ENCODE measurements at places on chromosomes 16 and 17.

GRCh38 chr17:81713556-81714411, 1.7 kb downstream of the SLC25A10 start:
- no peak for DNase-seq

DNA sequence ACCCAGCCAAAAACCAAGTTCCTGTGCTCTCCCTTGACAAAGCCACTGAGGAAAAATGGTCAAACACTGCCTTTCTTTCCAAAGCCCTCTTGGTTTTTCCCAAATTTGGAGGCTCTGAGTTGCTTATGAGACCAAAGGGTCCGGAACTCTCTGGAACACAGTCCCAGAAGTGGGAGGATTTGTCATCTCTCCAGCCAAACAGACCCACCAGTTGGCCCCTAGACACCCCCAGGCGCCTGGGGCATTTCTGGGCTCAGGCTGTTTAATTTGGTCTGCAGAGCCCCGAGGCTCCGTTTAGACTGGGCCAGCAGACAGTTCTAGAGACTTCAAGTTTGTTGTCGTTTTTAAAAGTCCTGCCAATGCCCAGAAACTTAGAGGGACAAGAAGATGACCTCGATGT, 239.1 kb downstream of the SEC14L1 start:
- DNase-seq: no peak

GRCh38 chr17:55265311-55266021, 706 bp downstream of the HLF start:
- DNase-seq: no peak

GRCh38 chr17:63293323-63294075, 152.6 kb downstream of the CYB561 start:
- no peak for DNase-seq

DNA sequence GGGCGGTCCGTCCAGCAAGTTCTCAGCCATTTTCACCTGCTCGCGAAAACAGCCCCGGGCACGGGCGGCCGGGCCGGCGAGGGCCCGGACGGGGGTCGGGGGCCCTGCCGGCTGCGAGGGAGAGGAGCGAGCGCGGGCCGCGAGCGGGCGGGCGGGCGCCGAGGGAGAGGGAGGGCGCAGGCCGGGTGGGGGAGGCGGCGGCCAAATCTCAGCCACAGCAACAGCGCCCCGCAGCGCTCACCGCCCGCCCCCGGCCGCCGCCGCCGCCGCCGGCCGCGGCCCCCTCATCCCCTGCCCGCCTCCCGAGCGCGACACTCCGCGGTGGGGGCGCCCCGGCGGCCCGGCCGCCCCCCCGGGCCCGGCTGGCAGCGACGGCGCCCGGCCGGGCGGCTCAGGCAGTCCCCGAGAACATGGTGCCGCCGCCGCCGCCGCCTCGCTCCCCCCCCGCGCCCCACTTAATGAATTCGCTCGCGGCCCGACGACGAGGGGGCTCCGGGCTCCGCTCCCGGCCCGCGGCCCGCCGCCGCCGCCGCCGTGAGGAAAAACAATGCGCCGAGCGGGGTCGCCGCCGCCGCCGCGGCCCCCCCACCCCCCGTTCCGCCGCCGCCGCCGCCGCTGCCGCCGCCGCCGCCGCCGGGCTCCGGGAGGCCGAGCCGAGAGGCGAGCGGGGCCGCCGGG, 487 bp downstream of the CREBBP start:
- no peak for DNase-seq

DNA sequence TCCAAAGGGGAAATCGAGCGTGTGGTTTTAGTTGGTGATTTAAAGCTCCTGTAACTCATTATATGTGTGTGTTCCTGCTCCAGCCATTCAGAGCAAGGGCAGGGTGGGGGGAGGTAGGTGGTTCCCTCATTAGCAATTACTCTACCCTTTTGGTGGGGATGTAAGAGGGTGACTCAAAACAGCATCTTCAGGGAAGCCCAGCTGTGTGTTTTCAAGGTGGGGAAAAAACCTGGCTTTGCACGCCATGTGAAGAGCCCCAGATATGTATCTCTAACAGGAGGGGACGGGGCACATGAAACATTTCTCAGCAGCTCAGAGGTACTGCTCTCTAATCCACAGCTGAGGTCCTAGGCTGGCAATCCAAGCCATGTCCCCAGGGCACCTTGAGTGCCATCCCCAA, 241.3 kb upstream of the ZFHX3 start:
- no peak for DNase-seq

DNA sequence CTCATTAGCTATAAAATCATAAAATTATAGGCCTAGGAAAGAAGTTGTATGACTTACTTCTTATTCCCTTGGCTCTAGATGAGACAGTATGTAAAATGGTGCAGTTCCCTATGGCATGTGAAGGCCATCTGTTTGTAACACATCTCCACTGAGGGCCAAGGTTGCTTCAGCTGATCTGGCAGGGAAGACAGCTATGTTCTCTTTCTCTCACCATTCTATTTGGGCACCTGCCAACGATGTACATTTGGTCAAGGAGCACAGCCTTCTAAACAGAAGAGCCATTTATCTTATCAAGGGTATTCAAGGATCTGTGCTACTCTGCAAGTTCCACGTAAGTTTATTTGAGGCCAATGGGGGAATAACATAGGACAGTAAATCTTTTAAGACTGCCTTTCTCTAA, 129.8 kb upstream of the TOM1L1 start:
- DNase-seq: no peak

DNA sequence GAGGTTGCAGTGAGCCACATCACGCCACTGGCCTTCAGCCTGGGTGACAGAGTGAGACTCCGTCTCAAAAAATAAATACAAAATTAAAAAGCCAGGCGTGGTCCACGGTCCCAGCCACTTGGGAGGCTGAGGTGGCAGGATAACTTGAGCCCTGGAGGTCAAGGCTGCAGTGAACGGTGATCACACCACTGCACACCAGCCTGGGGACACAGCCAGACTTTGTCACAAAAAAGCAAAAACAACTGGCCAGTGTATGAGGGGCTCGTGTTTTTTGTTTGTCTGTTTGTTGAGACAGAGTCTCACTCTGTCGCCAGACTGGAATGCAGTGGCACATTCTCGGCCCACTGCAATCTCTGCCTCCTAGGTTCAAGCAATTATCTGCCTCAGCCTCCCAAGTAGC, 1.2 kb upstream of the UBB start:
- no peak for DNase-seq

GRCh38 chr16:83630979-83631378, 176.8 kb upstream of the HSBP1 start:
- no peak for DNase-seq

DNA sequence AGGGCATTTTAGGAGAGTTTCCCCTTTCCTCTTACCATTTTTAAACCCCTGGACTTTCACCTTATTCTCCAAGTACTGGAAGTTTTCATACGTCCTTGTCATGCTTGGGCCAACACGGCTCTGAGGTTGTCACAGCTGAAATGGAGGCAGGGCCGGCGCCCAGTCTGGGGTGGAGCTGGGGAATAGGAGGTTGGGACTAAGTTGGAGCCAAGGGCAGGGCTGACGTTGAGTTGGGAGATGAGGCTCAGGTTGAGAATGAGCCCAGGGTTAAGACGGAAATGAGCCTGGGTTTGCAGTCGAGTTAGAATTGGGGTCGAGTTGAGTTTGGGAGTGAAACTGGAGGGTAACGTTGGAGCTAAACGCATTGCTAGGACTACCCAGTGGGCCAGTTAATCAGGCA, 1.3 kb downstream of the CLEC10A start:
- DNase-seq: no peak

DNA sequence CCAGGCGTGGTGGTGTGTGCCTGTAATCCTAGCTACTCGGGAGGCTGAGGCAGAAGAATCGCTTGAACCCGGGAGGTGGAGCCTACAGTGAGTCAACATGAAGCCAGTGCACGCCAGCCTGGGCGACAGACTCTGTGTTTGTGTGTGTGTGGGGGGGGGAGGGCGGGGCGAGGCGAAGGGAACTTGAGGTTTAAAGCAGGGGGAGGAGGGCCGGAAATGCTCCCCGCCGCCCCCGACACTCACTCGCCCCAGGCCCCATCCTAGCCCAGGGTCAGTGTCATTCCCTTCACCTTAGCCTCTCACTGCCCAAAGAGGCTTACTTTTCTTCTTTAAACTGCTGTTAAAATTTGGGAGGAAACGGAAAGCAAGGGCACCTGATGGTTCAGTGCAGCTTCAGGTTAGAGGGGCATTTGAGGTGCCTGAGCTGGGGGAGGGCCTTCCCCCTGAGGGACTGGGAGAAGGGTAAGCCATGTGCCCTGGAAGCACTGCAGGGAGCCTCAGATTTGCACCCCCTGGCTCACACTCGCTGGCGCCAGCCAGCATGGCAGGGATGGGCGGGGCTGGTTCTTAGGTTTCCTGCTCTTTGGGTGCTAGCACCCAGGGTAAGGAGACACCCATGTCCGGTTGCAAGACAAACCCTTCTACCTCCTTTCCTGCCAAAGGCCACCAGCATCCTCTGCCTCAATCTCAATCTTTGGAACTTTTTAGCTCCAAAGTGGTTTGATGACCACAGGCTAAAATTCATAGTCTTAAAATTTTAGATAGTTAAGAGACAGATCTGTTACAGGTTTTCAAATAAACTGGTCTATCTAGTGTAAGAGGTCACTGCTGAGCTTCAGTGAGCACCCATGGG, 2.2 kb upstream of the LIMD2 start:
- DNase-seq: peak; percentile 93

DNA sequence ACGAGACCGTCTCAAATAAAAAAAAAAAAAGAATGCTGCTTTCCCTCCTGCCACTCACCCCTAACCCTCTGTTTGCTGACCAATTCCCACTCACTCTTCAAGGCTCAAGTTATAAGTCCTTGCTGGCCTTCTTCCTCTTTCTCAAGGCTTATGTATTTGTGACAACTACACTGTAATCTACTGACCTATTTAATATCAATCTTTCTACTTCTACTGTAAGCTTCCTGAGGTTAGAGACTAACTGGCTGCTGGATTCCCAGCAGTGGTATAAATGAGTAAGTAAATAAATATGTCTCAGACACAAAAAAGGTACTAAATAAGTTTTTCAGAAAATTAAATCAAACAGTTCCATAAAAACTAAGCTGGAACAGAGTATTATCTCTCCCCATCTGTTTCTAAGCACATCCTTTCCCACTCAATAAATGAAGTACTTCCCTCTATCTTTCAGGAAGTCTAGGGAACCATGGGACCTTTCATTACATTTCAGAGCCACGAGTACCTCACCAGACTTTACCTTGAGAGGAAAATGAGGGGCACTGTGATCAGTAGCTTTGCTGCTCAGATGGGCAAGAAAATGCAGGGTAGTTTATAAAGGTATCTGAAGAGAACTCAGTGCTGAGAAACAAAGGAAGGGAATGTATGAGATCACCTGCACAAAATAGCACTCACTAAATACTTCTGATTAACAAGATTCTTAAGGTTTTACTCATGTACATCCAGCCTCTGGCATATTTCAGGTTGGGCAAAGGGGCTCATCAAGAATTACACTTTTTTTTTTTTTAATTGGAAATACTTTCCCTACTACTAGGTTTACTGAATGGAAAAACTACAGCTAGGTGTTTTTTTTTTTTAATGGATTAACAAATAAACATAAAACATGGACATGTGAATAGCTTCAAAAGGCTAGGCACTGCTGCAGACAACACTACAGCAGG, 10.8 kb downstream of the SSH2 start:
- peak; percentile 23 for DNase-seq

- no peak for DNase-seq
Measured at GRCh38 chr17:149897-150584, 12.7 kb downstream of the SCGB1C2 start.

- no peak for DNase-seq
Measured at GRCh38 chr16:2154533-2155090, 970 bp upstream of the TRAF7 start.

DNA sequence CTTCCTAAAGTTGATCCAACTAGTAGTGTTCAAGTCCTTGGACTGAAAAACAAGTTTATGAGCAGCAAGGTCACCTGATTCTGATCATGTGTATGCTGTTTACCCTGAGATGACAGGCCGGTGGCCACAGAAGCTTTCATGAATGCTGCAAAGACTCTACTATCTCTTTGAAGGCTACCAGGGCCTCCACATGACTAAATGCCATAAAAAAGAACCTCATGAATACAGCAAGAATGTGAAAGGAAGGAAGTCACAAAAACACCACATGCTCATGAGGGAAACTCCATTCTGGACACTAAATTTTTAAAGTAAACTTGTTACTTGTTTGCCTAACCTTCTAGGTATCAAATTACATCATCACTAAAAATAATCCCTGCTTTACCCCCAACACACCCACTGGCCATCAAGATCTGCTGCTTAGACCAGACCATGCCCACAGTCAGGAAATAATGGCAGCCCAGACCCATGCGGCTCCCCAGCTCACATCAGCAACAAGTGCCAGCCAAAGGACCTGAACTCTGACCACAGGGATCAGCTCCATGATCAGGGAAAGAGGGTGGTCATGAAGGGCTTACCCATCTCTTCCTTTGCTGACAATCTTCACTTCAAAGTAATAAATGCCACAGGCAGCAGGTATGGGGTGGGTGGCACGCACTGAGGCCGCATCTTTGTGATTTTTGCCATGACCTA, 1.4 kb downstream of the RANBP10 start:
- no peak for DNase-seq

GRCh38 chr17:70774339-70775117, 605.2 kb downstream of the KCNJ2 start:
- DNase-seq: no peak

GRCh38 chr16:19926449-19927390, 42.1 kb upstream of the GPRC5B start:
- no peak for DNase-seq

DNA sequence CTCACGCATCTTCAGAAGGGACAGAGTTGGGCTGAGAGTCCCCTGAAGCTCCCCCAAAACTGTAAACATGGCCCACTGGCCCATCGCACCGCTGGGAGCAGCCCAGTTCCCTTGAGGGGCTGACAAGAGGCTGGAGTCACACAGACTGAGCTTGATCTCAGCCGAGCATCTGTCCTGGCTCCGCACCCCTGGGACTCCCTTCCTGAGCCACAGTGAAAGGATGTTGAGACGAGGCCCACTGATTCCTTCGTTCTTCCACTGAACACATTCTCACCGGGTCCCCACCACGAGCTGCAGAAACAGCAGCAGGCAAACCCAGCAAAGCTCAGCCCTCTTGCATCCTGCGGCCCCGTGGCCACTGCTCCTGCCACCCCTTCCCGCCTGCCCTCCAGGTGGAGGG, 145.9 kb upstream of the CIBAR2 start:
- DNase-seq: no peak

DNA sequence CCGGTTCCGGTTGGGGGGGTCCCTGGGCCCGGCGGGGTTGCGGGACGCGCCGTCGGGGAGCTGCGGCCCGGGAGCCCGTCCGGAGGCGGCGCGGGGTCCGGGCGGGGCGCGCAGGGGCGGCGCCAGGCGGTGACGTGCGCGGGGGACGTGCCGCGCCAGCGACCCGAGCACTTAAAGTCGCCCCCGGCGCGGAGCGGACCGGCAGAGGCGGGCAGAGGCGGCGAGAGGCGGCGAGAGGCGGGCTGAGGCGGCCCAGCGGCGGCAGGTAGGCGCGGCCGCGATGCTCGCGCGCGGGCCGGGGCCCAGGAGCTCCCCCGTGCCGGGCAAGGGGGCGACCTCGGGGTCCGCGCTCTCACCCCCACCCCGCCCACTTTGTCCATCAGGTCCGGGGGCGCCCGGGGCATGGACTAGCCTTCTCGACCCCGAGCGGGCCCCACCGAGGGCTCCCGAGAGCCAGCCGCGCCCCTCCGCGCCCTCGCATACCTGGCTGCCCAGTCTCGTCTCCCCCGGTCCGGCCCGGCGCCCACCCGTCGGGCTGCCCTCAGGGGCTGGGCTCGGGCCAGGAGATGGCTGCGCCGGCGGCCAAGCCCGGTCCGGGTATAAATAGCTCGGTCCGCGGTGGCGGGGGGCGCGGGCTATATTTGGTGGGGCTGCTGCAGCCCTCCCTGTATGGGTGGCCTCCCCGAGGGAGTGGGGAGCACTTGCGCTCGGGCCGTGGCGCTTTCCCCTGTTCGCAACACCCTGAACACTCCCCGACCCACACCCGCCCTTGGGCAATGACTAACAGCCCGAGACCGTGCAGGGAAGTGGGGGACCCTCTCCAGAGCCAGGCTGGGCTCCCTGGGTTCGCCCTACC, at the start of gene SLC16A3:
Gene SLC16A3 (plus strand): TSS at position 201 of the 856 bp plus-strand sequence. CDS start 6,967 bp downstream, outside the sequence.
- DNase-seq: peak; percentile 44

Data from Kasumi-1 (cell line).